RKO (cell line): ENCODE measurements at places on chromosomes 11 and 22.

GRCh38 chr11:112610996-112611750 is 350.0 kb upstream of the NCAM1 start:
- no peak for DNase-seq

- DNase-seq, result no peak
These were observed 25.9 kb downstream of the OTOG start for GRCh38 chr11:17572791-17573460.

GRCh38 chr22:17079572-17079971 is 5.2 kb upstream of the IL17RA start:
- DNase-seq, result no peak

DNA sequence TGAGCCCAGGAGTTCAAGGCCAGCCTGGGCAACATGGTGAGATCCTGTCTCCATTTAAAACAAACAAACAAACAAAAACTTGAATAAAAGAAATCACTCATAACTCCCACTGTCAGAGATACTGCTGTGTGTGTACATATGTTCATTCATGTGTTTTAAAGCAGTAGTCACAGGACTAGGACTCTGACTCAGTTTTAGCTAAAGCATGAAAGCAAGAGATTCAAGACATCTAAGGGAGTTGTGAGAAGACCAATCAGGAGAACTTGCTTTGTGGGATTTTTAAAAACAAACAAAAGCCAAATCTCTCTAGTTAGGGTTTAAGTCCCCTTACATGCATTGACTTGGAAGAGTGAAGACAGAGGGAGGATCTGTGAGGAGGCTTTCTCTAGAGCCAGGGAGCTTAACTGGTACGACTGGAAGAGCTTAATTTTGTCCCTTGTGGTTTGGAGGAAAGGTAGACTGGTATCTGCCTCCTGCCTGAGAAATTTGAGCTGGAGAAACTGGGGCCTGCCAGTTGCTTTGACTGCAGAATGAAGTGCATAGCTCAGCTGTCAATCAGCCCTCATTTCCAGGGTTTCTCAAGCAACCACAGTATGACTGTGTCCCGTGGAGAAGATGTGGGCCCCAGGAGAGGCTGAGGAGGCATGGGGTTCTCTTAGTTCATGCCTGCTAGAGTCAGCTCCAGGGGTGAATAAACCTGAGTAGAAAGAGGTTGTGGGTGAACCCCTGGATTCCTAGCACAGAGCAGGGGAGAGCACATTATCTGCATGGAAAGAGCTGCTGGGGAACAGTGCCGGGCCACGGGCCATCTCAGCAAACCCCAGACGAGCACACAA is 30.6 kb downstream of the EXPH5 start:
- DNase-seq, result no peak

- DNase-seq, result no peak
These were observed 75.7 kb downstream of the SCUBE1 start for GRCh38 chr22:43267332-43267980.

- DNase-seq, result no peak
These were observed 135.1 kb upstream of the PITPNB start for GRCh38 chr22:28053896-28054818.

DNA sequence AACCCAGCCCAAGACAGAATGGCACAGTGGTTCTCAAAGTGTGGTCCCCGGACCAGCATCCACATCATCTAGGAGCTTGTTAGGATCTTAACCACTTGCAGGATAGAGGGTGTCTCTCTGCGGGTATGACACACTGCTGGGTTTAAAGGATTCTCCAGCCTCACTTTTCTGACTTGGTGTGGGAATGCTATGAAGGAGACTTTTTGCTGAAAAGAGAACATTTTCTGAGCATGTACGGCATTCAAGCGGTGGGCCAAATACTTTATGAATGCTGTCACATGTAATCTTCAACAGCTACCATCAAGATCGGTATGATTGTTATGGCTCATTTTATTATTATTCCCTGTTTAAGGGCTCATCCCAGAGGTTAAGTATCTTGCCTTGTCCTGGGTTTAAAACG is 1.8 kb upstream of the CD82 start:
- no peak for DNase-seq

DNA sequence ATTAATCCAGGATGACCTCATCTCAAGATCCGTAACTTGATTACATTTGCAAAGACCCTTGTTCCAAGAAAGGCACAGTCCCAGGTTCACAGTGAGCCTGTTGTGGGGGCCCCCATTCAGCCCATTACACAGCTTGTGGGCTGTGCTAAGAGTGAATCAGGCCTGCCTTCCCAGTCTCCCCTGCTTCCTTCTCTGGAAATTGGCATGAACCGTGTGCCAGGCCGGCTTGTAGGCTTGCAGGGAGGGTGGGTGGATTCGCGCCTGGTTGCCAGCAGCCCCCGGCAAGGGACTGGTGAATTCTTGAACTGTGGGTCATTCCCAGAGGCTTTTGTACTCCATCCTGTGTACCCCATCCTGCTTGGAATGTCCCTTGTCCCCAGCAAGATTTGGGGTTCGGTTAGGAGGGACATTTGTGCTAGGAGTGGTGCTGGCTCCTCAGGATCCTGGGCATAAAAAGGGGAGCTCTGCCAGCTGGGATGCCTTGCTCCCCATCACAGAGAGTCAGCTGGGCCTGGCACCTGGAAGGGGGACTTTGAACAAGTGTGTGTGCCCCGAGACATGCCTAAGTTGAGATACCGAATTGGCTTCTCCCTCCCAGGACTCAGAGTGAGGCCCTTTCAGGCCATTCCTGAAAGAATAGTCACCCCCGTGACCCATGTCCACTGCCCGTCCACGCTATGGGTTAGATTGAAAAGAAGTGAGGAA is 818.2 kb downstream of the BRD1 start:
- DNase-seq, result no peak

DNA sequence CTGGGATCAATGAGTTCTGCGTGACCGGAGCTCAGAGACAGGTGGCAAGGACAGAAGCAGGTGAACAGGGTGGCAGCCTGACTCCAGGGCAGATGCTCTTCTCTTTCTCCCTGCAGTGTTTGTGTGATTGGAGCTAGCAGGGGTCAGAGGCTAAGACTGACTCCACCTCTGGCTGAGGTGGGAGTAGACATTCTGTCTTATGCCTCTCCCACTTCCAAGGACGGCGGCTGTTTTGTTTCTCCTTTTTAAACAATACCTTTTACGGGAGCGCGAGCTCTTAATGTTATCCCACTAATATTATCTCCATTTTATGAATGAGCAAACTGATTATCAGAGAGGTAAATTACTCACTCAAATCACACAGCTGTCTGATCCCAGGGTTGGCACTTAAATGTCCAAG is 323.7 kb downstream of the MIAT start:
- DNase-seq, result no peak
